ENCODE measurements at places on chromosomes 4 and X.

DNA sequence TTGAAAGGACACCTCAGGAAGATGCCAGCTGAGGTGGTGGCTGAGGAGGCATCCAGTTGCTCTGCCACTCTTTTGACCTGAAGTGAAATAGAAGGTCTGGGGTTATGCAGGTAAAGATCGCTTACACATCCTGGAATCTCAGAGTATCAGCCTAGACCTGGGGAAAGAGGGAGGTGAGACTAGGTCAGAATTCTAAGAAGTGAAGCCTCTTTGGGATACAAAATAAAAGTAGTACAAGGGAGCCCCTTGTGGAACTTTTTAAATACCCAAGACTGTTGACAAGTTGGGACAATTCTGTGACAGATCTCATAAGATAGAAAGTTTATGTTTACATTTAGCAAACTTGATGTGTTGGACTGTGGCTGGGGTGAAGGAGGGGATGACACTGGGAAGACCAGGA lies 263.1 kb downstream of the SPRY1 start:
- DNase-seq: no peak

DNA sequence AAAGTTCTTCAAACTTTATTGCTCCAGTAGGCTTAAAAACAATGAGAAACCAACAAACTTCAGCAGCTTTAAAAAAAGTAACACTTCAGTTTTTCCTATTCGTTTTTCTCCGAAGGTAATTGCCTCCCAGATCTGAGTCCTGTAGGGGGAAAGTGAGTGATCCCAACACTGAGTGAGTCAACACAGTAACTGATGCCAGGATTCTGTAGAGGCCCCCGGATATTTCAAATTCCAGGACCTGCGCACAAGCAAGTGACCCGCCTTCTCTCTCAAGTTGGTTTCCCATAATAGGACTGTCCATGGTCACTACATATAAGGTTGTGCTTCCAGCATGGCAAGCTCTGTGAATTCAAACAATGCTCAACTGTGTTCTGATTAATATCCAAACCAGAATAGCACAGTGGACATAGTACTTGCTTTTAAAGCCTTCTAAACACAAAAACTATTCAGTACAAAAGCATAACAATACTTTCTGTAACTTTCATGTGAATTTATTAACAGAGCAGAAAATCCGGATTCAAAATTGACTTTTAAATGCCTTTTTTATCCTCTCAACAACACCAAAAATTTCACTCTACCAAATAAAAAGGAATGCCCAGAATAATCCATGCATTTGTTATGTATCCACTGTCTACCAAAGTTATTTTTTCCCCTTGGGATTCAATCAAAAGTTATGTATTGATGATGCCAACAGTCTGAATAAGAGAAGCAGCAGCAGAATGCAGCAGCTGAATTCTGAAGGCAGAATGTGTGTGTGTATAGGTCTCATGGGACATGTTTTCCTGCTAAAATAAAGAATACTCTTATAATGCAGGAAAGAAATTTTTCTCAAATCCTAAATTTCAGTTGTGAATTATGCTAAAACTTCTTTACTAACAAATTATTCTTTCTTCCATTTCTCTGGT lies at the start of gene DMD:
Gene DMD, minus strand, starts transcription at position 194 of the 905 bp plus-strand sequence. CDS start 237 bp downstream, outside the sequence.
- DNase-seq: peak; percentile 44

GRCh38 chr4:173752610-173753230 lies 222.7 kb upstream of the HAND2 start:
- no peak for DNase-seq

DNA sequence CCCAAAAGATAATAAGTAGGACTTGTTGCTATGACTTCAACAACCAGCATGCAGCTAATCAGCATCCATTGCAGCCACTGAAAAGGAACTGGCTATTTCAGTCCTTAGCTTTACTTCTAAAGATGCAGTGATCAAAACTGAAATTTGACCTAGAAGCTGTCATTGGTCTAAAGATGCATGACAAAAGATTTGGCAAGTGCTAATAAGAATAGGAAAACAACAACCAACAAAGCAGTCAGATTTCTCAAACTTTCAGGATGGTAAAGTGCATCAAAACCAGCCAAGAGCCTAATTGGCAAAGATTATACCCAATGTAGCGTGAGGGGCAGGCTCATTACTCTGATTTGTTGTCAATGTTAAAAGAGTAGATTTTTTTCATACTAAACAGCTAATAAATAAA lies 77.1 kb upstream of the WDR17 start:
- DNase-seq: no peak

GRCh38 chr4:56703378-56703777 lies 22.3 kb upstream of the HOPX start:
- DNase-seq: no peak

GRCh38 chr4:101451086-101451485 lies 103.8 kb upstream of the PPP3CA start:
- DNase-seq: no peak

- DNase-seq: no peak
Observed at GRCh38 chr4:80585542-80585941, 250.0 kb downstream of the CFAP299 start.
